ENCODE measurements at places on chromosomes 16 and 17. TPM values are rescaled to one million over a fixed set of nuclear protein-coding genes. Genes with fewer than 3 reads are reported as not detected.

TPSD1 gene
- not detected for total RNA-seq

DNA sequence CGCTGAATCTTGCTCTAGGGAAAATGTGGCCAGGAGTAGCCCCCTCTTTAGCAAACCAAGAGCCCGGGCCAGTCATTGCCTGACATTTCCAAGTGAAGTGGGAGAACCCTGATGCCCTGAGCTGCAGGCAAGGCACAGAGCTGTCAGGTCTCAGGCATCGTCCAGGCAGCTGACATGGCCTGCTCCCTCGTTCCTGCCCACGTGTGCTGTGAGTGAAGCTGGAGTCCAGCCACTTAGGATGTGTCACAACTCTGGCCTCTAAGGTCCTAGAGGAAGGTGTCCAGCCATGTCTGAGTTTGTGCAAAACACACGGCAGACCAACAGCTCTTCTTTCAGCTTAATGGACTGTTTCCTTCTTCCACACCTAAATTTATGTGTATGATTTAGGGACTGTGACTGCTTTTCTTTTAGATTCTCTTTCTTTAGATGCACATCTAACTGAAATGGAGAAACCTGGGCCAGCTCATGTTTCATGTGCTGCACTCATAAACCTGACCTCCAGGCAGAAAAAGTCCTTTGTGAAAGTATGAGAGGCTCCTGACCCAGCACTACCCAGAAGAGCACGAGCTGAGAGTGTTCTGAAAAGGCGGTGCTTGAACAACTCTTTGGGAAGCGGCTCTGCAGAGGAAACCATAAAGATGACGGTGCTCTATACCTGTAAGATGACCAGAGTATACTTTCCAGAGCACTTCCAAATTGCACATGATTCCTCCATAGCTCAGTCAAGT lies 14.8 kb upstream of the LIMD2 start:
- no peak for DNase-seq

- DNase-seq: no peak
Observed at GRCh38 chr17:49093131-49093530, 39.4 kb upstream of the B4GALNT2 start.

DNA sequence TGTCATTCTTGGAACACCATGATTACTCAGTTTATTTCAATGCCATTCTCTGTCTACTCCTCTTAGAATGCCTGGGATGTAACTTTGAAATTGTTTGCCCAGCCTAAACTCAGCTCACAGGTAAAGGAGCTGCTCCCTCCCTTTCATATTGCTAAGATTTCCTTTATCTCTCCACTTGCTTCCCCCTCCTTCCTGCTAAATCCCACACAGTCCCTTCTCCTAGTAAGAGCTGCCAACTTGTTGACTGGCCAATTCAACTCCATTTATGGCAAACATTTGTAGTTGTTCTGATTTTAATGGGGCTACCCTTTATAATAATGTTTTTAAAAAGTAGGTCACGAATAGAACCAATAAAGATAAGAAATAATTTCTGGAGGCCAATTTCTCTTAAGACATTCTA lies 146.1 kb downstream of the SKAP1 start:
- DNase-seq: no peak

GRCh38 chr17:48013876-48014594 lies 23.6 kb downstream of the COPZ2 start:
- DNase-seq: no peak

PRDM7 gene
- total RNA-seq: not detected

GRCh38 chr17:72118335-72119076 lies 2.3 kb upstream of the SOX9 start:
- DNase-seq: no peak

GRCh38 chr17:19456016-19456927 lies 45.2 kb downstream of the RNF112 start:
- DNase-seq: no peak

TMEM235 gene
- not detected for total RNA-seq

DNA sequence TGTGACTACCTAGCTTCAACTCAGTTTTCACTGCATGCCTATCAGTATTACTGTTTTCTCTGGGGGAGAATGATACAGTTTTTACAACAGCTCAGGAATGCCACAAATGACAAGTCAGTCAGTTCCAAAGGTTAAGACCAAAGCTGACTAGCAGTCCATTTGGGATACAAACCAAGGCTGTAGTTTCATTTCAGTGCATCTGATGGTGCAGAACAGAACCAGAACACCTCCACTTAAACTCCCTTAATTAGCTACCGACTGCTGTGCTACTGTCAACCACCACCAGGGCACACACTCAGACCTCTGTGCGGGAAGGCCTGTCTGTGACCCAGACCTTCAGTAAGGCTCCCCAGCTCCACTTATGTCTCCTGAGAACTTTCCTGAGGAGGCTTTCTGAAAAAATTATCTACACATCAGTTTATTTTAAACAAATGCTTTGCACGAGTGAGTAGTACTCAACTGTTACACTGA lies 20.4 kb downstream of the NFE2L1 start:
- DNase-seq: no peak

SMIM22 gene
- not detected for total RNA-seq

DNA sequence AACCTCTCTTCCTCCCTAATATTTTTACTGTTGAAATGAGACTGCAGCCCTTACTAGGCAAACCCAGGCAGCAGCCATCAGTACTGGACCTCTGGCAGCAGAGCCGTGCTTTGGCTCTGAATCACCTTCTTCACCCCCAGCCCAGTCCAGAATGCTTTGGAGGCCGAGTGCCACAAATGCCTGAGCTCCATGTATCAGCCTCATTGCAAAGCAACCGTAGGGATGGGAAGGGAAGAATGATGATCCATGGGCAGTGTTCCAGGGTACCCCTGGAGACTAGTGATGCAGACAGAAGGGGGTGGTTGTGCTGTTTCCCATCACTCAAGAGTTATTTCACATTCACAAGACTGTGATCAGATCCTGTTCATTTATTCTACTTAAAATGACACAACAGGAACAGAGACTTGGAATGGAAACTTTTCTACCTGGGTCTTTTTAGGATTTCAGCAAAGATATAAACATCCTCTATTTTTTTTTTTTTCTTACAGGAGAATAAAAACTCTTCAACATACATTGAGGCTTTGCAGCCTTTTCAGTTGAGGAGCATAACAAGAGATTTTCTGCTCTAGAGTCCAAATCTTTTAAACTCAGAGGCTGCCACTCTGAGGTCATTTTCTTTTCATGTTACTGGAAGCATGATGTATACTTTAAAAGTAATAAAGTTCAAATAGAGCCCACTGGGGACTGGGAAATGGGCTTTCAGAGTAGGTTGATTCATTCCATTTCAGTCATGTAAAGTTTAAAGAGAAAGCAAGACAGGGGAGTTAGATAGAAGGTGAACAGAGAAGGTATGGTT lies 138.3 kb downstream of the KCNJ2 start:
- no peak for DNase-seq

DNA sequence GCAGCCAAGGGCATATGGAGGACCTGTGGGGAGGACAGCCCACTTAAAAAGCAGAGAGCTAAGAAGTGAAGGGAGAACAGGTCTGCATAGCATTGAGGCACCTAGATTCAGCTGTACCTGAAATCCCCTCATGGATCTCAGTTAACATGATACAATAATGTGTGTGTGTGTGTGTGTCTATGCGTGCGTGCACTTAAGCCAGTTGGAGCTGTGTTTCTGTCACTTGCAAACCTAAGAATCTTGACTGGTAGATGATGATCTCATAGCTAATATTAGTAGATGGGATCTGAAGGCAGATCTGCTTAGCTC lies 1.7 kb upstream of the ITPRIPL2 start:
- no peak for DNase-seq

KDM6B gene
- total RNA-seq: 36.6 TPM

DNA sequence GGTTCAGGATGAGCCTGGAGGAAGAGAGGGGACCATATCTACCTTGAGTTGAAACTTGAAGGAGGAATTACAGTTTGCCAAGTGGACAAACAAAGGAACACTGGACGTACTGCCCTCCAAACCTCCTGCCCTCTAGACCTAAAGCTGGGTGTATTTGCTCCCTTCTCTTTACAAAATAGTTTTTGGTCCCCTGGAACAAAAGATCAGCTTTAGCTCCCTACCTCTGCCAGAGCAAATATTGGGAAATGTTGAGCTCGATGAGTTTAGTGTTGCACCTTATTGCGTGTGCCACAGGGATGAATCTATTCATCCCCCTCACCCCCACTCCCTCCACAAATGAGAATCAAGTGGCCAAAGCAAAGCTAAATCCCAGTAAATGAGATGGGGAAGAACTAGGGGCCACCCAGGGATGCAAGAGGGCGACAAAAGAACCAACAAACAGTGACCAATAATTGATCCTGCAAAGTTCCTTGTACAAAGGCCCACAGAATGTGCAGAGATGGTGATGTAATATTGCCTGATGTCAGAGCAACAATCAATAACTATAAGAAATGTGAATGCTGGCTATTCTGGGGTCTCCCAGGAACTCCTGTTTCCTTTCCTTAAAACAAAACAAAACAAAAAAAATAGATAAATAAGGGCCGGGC lies 17.2 kb upstream of the TAT start:
- no peak for DNase-seq

DNA sequence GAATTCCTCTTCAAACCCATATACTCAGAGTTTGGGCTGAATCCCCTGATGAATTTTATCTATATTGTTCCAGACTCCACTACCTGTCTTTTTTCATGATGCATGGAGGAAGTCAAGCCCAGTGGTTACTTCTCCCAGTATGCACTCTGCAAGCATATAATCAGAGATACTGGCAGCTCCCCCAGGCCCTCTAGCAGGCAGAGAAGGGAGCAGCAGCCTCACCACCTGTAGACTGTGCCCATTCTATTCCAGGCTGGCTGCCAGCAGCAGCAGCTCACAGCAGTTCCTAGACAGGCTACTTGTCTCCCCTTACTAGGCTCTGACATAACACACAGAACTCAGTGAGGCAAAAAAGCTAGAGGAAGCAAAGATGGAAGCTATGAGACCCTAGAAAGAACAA lies 3.4 kb downstream of the MKS1 start:
- DNase-seq: no peak

DNA sequence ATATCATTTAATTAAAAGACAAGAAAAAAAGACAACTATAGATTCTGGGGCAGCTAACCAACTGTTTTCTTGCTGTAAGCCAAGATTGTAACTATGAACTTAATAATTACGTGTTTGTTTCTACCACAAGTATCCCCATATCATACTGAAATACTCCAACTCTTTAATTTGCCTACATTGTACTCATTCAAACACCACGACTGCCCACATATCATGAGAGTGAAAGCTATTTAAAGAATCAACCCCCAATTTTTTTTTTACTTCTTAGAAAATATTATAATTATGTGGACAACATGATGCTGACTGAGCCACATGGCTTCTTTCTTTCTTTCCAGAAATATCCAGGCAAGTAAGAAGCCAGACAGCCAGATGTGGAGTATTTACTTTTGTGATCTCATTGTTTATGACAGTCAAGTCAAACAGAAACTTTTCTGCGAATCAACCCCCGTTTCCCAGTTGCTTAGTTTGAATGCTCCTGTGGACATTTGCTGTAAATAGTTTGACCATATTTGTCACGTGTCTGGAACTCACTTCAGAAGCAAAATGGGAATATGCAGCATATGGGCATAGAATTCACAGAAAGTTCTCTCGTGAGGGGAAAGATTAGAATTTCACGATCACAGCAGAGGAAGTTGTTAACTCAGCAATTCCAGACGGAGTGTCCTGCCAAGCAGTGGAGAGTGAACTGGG lies 126.8 kb upstream of the PSMD7 start:
- no peak for DNase-seq

- DNase-seq: no peak
Observed at GRCh38 chr16:70730031-70730430, 44.2 kb upstream of the MTSS2 start.

- DNase-seq: no peak
Observed at GRCh38 chr16:9934723-9935508, 247.3 kb downstream of the GRIN2A start.

AIPL1 gene
- total RNA-seq: not detected

GRCh38 chr17:19263641-19264051 lies 26.5 kb downstream of the EPN2 start:
- no peak for DNase-seq

DNA sequence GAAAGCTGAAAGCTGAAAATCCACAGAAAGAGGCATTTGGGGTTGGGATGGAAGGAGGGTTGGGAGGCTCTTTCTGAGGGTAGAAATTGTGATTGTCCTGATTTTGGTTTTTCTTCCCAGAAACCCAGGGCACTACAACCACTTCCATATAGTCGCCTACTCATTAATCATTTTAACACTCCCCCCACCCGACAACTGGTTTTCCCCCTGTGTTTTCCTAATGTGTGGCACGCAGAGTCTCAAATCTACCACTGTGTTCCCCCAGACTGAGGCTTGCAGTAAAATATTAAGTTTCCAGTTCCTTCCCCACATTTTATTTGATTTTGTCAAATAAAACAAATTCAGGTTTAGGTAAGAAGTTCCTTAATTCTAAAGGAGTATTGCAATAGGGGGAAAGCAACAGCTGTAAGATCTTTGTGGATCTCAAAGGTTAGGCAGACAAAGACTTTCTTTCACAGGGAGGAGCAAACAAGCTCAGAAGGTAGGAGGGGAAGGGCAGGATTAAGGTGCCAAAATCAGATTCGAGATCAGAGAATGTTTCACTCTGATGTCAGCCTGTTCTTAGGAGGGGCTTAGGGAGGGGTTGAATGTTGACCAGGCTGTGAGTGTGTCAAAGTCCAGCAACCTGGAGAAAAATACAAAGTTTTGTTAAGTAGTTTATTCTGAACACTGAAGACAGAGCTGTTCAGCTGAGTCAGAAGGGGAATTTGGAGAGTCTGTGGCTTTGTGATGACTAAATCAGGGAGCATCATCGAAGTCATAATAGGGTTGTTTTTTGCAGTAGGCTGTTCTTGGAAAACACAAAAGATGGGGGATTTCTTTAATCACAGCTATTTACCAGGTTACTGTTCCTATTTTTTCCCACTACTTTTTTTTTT lies 3.6 kb downstream of the ZNF267 start:
- DNase-seq: no peak

- DNase-seq: no peak
Observed at GRCh38 chr16:58709333-58709732, 24.8 kb upstream of the SLC38A7 start.

GRCh38 chr16:70578035-70578434 lies 54.4 kb downstream of the SF3B3 start:
- DNase-seq: peak; percentile 35

CA4 gene
- total RNA-seq: not detected

DNA sequence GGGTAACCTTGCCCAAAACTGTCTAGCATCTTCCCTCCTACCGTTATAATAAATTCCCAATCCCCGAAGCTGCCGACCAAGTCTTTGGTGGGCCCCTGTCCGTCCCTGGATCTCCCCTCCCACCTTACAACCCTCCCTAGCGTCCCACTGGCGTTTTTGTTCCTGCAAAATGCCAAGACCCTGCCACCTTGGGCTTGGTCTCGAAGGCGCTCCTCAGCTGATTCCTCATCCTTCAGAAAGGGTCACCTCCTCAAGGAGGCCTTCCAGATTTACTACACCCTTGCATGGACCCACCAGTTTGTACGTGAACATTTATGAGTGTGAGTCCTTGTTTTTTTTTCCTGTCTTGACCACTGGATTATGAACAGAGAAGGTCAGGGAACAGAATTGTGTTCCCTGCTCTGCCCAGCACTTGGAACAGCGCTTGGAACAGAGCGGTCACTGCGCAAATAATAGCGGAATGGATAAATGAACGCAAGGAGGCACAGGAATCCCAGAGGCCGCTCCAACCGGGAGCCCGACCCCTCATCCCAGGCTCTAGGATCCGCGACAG lies 926 bp upstream of the GFER start:
- DNase-seq: no peak
